ENCODE measurements at places on chromosomes 5 and 9.

- no peak for DNase-seq
Observed at GRCh38 chr9:87323928-87324327, 173.7 kb upstream of the DAPK1 start.

GRCh38 chr9:68802525-68803015, 97.5 kb downstream of the PIP5K1B start:
- DNase-seq = no peak

- DNase-seq = no peak
Observed at GRCh38 chr9:82021198-82021597, 32.6 kb downstream of the SPATA31D1 start.

GRCh38 chr9:117464941-117465616, 50.2 kb upstream of the ASTN2 start:
- no peak for DNase-seq

- DNase-seq = no peak
Observed at GRCh38 chr9:27524236-27524635, at the start of gene IFNK. Gene IFNK (plus strand): TSS chr9:27524290. CDS start chr9:27524337, 47 bp downstream.

DNA sequence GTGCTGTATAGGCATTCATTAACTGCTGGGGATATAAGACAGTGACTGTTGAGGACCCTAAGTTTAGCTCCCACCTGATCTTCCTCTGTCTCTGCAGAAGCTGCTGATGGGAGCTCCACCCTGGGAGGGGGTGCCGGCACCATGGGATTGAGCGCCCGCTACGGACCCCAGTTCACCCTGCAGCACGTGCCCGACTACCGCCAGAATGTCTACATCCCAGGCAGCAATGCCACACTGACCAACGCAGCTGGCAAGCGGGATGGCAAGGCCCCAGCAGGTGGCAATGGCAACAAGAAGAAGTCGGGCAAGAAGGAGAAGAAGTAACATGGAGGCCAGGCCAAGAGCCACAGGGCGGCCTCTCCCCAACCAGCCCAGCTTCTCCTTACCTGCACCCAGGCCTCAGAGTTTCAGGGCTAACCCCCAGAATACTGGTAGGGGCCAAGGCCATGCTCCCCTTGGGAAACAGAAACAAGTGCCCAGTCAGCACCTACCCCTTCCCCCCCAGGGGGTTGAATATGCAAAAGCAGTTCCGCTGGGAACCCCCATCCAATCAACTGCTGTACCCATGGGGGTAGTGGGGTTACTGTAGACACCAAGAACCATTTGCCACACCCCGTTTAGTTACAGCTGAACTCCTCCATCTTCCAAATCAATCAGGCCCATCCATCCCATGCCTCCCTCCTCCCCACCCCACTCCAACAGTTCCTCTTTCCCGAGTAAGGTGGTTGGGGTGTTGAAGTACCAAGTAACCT, 22.1 kb downstream of the PCDHGC5 start:
- no peak for DNase-seq

- no peak for DNase-seq
Observed at GRCh38 chr9:88635151-88635550, 100.2 kb downstream of the NXNL2 start.

DNA sequence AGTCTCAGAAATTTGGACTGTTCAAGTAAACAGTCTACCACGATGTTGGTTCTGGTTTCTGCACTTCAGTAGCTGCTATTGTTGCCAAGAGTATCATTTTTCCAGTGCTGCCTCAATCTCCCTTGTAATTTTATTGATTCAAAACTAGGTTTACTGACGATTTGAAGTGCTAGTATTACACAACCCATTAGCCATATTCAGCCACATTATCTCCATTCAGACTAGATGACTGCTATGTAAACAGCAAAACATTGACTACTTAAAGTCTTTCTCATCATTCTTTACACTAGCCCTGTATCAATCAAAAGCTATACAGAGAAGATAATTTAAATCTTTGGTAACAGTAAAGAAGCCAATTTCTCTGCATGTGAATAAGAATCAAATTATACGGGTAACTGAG, 102.0 kb upstream of the TSLP start:
- no peak for DNase-seq

DNA sequence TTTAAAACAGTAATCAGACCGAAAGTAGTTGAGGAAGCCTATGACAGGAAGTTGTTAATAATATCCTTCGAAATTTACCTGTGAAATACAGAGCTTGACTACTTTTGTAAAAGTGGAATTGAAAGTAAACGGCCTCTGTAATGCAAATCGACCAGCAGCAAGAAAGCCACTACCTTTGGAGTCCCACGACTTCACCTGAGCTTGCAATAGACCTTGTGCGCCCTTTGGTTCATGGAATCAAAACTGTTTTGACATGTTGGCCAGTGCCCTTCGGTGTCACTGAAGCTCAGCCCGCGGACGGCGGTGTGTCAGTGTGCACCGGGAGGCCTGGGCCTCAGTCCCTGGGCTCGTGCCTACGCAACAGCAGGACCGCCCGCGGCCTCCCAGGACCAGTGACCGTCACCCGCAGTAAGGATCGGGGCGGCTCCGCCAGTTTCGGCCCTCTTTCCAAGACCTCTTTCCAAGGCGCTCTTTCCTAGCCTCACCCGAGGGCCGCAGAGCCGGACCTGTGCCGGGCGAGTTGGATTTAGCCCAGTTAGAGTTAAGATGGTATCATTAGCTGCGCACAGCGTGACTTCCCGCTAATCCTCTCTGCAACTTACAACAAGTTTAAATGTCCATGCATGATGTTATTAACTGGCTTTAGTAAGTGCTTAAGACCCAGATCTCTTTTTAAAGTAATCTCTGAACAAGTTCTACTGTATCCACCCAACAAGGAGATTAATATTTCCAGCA, 223.3 kb downstream of the MEF2C start:
- no peak for DNase-seq

DNA sequence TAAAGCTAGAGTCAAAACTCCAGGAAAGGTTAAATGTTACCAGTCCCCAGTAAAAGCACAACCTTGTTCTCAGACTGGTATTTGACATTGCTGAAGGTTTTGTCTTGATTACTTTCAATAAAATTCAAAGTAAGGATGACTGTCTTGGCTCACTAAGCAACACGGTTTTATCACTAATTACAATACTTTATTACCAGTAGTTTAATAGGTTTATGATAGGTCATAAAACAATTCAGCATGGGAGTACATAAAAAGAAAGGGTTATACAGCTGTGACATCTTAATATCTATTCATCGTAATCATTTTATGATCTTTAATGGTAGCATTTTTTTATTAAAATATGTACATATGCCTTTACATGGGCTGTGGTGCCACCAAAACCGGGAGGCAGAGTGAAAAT, 370.7 kb upstream of the IRX2 start:
- DNase-seq = no peak

DNA sequence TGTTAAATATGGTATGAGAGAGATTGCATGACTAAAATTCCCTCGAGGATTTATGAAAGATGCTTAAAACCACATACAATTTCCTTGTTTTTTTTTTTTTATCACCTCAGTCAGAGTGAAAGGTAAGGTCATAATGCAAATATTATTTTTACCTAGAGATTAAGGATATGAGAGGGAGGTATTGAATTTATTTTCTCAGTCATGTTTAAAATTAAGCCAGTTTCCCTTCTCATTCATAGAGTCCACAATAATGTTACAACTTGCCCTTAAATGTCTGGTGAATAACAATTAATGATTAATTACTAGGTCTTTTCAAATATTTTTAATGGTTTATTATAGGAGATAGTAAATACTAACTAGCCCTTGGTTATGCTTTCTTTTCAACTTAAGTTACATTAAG, 144.9 kb upstream of the HAPLN1 start:
- DNase-seq = no peak

- no peak for DNase-seq
Observed at GRCh38 chr5:850511-851006, at the start of gene ZDHHC11. Gene ZDHHC11 (minus strand): TSS chr5:850986. CDS start chr5:850602, 384 bp downstream.

DNA sequence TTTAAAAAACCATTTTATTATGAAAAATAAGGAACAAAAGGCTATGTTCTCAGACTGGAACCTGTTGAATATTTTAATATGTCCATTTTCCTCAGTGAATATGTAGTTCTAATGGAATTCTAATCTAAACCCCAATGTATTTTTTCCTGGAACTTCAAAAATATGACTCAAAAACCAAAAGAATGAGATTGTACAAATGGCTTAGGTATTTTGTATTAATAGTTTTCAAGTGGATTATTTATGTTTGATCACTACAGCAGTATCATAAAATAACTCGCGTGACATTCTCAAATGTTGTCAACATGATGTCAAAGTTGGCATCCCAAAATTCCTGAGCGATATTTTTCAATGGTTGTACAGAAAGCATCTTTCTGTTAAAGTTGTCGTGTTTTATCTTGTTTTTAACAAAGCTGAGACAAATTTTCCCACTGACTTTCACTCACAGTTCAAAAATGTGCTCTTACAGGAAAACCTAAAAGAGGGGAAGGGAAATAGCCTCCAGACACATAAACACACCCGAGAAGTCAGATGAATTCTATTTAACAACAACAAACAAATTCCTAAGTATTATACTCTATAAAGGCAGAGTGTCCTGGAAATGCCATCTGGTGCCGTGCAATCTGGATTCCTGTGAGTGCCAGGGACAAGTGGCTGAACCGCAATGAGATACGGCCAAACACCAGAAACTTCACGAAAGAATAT, 68.1 kb upstream of the TAS2R1 start:
- DNase-seq = no peak

GRCh38 chr9:117882171-117882570, 178.0 kb downstream of the TLR4 start:
- no peak for DNase-seq

DNA sequence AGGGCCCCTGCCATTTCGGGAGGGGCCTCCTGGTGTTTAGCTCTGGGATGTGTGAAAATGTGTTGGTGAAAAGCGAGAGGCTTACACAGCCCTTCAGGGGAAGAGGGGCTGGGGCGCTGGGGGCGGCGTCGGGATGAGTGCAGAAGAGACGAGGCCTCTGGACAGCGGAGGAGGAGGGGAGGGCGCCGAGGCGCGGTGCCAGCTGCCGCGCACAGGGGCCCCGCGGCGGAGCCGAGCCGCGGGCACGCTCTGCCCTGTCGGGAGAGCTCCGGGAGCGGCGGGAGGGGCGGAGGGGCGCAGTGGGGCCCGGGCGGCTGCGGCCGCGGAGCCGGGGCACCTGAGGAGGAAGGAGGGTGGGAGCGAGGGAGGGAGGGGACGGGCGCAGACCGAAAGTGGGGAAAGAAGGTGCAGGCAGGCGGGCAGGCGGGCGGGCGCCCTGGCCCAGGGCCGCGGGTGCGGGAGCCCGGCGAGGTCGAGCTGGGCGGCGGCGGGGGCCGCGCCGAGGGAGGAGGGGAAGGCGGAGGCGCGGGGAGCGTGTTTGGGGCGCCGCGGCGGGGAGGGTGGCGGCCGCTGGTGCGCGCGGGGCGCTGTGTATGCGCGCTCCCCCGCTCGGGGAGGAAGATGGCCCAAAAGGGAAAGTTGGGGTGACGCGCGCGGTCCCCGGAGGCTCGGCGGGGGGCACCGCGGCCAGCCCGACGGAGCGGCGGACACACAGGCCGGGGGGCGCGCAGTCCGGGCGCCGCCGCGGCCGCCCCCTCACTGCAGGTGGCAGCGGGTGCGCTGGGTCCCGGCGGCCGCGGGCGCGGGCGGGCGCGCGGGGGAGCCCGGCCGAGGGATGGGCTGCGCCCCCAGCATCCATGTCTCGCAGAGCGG, at the start of gene PDE8B:
TSS of gene PDE8B (plus strand) at position 590 of the 873 bp plus-strand sequence. CDS start at position 836, 246 bp downstream.
- no peak for DNase-seq

GRCh38 chr9:121833061-121833460, 181.6 kb downstream of the DAB2IP start:
- no peak for DNase-seq

DNA sequence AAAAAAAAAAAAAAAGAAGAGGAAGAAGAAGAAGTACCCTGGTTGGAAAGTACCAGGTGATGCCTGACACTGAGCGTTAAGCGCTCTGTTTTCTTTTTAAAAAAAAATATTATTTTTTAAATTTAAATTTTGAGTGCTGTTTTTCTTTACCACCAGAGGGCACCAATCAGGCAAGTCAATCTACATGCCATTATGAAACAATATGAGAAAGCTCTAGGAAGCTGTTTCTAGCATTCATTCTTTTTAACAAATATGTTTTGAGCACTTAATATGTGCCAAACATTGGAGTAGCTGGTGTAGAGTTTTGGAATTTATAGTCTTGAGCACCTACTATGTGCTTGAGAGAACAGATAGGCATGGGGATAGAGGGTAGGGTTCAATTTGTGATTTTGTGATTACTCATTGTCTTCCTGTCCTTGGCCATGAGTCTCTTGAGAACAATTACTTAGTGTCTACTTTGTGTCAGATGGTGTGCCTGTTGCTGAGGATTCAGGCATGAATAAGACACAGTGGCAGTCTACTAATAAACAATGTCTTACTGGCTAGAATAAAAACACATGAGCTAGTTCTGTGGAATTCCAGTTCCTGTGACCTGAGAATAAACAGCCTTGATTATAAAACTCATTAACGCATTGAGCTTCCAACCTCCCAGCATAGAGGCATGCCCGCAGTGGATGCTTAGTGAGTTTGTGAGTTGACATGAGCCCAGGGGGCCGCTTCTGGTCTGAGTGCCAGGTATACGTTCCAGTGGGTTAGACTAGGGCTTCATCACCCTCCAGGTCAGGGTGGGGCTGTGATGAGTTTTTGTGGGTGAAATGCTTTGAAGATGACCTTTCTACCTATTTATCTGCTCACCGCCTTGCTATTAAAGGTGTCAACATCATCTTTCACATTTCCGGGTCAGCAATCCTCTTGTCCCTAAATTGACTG, 3.0 kb upstream of the UBE2R2 start:
- peak; percentile 68 for DNase-seq

- DNase-seq = no peak
Observed at GRCh38 chr5:168076561-168076991, 214.9 kb upstream of the WWC1 start.

DNA sequence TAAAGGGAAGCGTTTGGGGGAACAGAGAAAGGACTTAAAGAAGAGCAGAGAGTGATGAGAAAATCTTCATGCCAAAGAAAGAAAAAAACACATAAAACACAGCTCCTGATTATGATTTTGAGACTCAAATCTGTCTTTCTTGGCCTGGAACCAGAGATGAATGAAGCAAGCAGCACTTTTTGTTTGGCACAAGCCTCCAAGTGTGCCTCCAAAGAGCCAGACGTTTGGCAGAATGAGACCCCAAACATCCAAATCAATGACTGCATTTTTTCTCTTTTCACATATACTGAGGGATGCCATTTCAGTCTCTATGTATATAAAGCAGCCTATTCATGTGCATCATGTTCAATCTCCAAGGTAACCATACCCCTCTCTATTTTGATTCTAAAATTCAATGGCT, 424.2 kb downstream of the TUSC1 start:
- no peak for DNase-seq

- no peak for DNase-seq
Observed at GRCh38 chr5:20266066-20266465, 278.1 kb upstream of the CDH18 start.

GRCh38 chr9:113479174-113479621, 15.7 kb downstream of the RGS3 start:
- DNase-seq = peak; percentile 15

DNA sequence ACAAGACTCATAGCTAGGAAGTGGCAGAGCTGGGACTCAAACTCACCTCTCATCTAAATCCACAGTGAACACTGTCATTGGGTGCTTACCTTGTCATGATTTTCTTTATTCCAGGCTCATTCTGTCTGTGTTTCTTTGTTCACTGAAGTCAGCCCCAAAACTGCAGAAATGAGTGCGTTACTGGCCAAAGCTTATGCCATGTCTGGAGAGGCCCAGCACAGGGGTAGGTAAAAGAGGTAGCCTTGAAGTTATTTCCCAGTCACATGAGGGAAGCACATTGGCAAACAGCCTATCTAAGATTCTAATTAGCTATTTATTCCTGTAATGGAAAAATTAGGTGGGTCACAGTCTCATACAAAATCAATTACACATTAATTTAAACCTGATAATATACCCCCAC, 29.8 kb downstream of the TTC23L start:
- no peak for DNase-seq

GRCh38 chr5:59790776-59791475, 102.6 kb downstream of the PDE4D start:
- DNase-seq = no peak
